ENCODE measurements at places on chromosomes 16 and 17.

DNA sequence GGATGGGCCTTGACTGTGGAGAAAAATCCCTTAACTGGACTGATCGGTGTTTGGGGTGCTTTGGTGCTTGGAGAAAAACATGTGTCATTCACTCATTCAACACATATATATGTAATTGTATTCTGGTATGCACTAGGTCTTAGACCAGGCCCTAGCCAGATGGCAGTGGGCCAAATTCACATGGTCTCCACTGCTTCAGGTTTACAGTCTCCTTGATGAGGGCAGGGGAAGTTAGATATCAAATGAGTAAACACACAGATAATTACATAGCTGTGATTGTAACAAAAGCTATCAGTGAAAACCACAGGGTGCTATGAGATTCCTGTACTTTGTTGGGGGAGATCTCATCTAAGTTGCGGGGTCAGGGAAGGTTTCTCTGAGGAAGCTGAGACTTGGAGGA is 78.8 kb downstream of the WWP2 start:
- no peak for DNase-seq

DNA sequence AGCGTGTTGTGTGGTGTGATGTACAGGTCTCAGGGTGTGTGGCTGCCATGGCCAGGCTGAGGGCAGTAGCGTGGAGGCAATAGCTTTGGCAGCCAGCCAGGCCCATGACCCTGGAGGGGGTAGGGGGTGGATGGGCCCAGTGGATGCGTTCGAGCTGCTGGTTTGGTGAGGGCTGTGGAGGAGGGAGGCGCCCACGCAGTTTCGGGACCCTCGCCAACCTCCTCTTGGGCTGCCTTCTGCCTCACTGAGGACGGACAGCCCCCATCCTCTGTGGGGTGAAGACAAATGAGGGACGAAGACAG is 238.6 kb upstream of the GSE1 start:
- peak; percentile 58 for DNase-seq

DNA sequence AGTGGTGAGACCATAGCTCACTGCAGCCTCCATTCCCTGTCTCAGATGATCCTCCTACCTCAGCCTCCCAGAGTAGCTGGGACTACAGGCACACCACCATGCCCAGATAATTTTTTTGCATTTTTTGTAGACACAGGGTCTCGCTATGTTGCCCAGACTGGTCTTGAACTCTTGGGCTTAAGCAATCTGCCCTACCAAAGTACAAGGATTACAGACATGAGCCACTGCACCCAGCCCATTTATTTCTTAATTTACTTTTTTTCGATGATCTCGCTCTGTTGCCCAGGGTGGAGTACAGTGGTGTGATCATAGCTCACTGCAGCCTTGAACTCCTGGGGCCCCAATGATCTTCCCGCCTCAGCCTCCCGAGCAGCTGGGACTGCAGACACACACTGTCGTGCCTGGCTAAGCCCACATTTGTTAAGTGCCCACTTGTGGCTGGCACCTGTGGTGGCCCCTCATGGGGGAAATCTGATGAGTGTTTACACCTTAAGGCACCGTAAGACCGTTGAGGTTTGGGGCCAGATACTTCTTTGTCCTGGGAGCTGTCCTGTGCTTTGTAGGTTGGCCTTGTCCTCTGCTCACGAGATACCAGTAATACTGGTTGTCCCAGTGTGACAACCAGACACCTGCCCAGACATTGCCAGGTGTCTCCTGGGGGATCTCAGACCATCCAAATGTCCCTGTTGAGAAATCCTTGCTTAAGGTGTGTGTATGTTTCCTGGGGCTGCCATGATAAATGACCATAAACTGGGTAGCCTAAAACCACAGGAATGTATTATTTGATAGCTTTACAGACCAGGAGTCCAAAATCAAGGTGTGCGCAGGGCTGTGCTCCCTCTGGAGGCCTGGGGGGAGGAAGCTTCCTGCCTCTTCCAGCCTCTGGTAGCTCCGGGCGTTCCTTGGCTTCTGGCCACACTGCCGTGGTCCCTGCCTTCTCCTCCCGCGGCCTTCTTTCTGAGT is 141.4 kb upstream of the GSE1 start:
- no peak for DNase-seq

DNA sequence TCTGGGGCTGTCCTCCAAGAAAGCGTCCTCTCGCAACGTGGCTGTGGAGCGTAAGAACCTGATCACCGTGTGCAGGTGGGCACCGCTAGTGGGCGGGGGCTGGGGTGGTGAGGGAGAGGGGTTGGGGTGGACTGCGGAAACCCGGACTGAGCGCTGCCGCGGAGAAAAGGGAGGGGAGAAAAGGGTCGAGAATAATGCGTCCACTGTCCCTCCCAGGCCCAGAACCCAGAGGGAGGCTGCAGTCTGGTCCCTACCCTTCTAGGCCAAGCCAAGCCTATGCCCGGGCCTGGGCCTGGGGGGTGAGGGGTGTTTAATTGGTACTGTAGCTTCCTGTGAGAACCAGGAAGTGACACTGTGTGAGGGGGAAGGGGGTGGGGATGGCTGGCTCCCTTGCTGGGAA is 464 bp downstream of the RUNDC3A start:
- DNase-seq: peak; percentile 59
